ENCODE measurements at places on chromosomes 4 and X.
A peak's percentile ranks its signal among the peaks of the same experiment; 100 is the strongest.

GRCh38 chr4:140102421-140102820 is 51.6 kb downstream of the MAML3 start:
- no peak for DNase-seq

- DNase-seq = no peak
Observed at GRCh38 chr4:82706349-82707000, 92.1 kb downstream of the SCD5 start.

DNA sequence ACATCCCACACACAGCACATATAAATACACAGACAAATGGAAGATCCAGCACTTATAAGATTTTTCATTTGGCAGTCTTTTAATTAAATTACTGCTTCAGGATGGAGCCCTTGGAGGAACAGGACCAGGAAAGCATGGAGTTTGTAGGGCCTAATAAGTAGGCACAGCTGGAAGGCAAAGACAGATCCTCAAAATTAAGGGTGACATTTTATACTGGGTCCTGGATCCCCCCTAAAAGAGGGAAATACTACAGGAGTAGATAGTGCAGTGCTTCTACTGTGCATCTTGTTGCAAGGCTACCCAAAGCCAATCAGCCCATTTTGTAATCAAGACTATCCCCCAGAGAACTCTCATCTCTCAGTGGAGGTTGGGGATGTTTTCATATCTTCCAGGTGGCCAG is 1860.7 kb upstream of the PCDH10 start:
- no peak for DNase-seq

DNA sequence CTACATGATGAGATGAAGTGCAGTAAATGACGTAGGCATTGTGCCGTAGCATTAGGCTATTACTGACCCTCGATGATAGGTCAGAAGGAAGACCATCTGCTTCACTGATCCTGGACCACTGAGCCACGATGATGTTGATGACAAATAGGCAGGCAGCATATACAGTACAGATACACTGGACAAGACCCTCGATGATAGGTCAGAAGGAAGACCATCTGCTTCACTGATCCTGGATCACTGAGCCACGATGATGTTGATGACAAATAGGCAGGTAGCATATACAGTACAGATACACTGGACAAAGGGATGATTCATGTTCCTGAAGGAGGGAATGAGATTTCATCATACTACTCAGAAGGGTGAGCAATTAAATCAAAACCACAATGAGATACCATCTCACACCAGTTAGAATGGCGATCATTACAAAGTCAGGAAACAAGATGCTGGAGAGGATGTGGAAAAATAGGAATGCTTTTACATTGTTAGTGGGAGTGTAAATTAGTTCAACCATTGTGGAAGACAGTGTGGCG is 50.9 kb downstream of the BEND4 start:
- no peak for DNase-seq

DNA sequence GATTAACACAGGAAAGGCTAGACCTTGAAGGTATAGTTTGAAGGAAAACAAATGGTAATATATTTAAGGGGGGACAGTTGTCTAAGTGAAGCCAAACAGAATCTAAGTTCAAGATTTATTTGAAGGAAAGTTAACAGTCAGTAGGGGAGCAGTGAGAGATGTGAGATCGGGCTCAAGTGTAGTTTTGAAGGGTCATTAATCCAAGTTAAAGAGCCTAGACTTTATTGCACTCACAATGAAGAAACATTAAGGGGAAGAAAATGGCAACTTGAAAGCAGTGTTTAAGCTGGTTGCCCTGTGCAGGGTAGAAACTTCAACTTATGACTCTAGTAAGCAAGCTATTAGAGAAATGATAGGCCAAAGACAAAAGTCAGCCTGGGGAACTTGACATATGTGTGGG is 1952.2 kb downstream of the PCDH7 start:
- DNase-seq = no peak

DNA sequence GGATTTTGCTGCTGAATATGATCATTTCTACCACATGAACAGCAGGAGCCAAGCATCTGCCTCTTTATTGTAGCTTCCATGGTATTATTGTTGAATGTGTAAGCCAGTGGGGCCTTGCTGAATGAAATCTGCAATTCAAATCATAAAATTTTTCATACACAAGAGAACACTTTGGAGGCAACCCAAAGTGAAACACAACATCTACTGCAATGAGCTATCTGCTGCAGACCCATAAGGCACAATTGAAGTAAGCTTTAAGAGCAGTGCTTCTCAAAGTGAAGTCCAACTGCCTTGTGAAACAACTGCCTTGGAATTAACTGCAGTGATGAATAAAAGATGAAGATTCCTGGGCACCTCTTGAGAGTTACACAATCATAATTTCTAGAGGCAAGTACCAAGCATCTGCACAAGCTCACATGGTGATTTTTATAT is 626.3 kb upstream of the INTU start:
- no peak for DNase-seq

DNA sequence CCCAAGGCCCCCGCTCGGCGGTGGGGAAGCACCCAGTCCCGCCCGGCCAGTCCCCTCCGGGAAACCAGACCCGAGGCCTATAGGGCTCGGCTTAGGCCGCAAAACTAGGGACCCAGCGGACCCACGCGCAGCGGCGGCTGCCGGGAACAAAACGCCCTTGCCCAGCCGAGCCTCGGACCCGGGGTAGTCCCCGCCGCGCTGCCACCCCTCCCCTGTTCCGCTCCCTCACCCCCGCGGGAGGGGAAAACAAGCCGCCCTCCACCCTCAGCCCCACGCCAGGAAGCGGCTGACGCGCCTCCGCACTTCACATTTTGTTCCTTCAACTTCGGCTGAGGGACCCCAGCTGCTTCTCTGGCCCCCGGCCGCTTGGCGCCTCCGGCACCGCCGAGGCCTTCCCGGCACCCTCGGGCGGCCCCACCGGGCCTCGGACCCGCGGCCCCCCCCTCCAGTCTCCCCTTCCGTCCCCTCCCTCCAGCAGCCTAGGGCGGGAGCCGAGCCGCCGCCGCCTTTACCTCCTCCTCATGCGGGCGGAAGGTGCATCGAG is 694 bp downstream of the PDS5A start:
- DNase-seq = peak; percentile 68

DNA sequence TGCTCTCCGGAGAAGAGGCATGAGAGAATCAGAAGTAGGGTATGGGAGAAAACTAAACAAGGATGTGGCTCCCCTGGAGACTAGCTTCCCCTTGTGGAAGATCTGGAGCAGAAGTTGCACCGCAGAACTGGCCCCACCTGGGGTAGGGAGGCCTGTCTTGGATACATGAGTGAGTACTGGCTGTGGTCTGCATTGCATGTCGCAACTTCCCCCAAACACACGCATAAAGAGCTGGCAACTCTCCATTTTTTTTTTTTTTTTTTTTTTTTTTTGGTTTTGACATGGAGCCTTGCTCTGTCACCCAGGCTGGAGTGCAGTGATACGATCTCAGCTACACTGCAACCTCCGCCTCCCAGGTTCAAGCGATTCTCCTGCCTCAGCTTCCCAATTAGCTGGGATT is 119.9 kb downstream of the EGF start:
- no peak for DNase-seq

DNA sequence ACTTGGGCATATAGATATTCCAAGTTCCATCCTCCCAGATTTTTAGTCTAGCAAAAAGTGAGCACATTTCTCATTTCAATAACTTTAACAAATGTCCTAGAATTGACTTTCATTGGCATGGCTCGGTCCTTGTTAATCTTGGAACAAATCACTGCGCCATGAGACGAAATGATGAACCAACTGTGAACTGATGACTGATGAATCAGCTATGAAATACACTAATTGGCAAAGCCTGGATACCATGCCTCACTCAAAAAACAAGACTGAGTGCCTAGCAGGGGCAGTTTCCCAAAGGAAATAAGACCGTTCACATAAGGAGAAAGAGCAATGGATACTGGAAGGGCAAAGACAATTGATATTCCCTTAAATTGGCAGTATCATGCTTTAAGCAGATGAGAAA is 248.6 kb upstream of the VEGFC start:
- DNase-seq = no peak

GRCh38 chr4:99983289-99983943 is 33.3 kb upstream of the H2AZ1 start:
- DNase-seq = no peak

Measured in activated T-cell treated with anti-CD3 and anti-CD28 coated beads, Interleukin-2, amount 50 U/mL, for 1 hour (primary cell).